ENCODE measurements at places on chromosomes 4 and X. TPM values are rescaled to one million over a fixed set of nuclear protein-coding genes. Genes with fewer than 3 reads are reported as not detected.

Gene DLG3
- total RNA-seq: 26.3 TPM

Gene DDX53
- not detected for total RNA-seq

Gene XK
- 0.65 TPM for total RNA-seq

Gene CFAP99
- total RNA-seq: not detected

Gene MBNL3
- 3.8 TPM for total RNA-seq

Gene AASDH
- total RNA-seq: 7.1 TPM

Gene GRSF1
- 69.7 TPM for total RNA-seq

Gene OCRL
- total RNA-seq: 13.1 TPM

Gene STBD1
- 5.0 TPM for total RNA-seq

Gene NOX1
- not detected for total RNA-seq

Gene USP51
- total RNA-seq: 0.65 TPM

Gene AFM
- not detected for total RNA-seq

Gene MAGEE1
- total RNA-seq: 0.88 TPM

Gene SPANXN5
- not detected for total RNA-seq

Gene BRCC3
- total RNA-seq: 8.2 TPM

Gene HMX1
- total RNA-seq: not detected

Gene CDK16
- 133 TPM for total RNA-seq

Gene H2BW2
- total RNA-seq: not detected

Gene POF1B
- not detected for total RNA-seq

Gene PITX2
- total RNA-seq: 1.4 TPM

Gene FOXP3
- 0.39 TPM for total RNA-seq

Gene ITIH6
- total RNA-seq: not detected

Gene POLN
- total RNA-seq: 0.96 TPM

Gene SASH3
- not detected for total RNA-seq

Gene RIBC1
- 0.65 TPM for total RNA-seq

Gene TMEM192
- total RNA-seq: 8.9 TPM

Gene CFAP47
- not detected for total RNA-seq

Gene BMPR1B
- 1.0 TPM for total RNA-seq

Gene CA5B
- total RNA-seq: 3.9 TPM

Gene MOB1B
- 10.9 TPM for total RNA-seq

Gene NALF2
- total RNA-seq: under 0.01 TPM

Gene TAF7L
- 0.16 TPM for total RNA-seq

Gene TRIM2
- 27.1 TPM for total RNA-seq

Gene PHKA1
- total RNA-seq: 5.3 TPM

Gene ARHGAP4
- 6.7 TPM for total RNA-seq

Gene FHDC1
- total RNA-seq: 0.16 TPM

Gene FAT1
- 219 TPM for total RNA-seq

Gene PAGE1
- not detected for total RNA-seq

Gene AMER1
- total RNA-seq: 1.8 TPM

Gene OTUD6A
- total RNA-seq: not detected

Gene QRFPR
- total RNA-seq: 0.26 TPM

Gene USP17L18
- total RNA-seq: not detected

Gene CCDC160
- not detected for total RNA-seq

Gene VBP1
- total RNA-seq: 44.5 TPM

Gene MMRN1
- 0.24 TPM for total RNA-seq

Gene GPR34
- total RNA-seq: not detected

Gene PLCXD1
- total RNA-seq: 20.2 TPM

All from epithelial cell of alveolus of lung (primary cell).